Fibroblast of skin of scalp (primary cell): ENCODE measurements at places on chromosomes 5 and 9.

DNA sequence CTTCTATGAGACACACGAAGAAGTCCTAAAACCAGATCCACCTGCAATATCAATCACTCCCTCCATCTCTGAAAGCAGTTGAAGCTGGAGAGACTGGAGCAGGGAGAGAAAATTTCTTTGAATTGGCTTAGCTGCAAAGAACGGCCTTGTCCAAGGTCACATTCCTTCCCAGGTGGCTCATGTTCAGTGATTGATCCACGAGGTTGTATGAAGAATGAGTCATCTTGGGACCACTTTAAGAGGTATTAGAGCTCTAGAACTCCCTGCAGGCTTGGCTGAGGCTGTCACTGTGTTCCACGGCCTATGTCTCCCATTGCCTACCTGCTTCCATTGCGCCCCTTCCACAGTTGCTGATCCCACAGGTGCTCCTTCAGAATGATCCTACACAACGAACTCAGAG, 68.2 kb downstream of the HMHB1 start:
- no peak for DNase-seq

GRCh38 chr5:177508837-177509236, 789 bp downstream of the DOK3 start:
- DNase-seq, result no peak

GRCh38 chr9:127305838-127306226, 41.3 kb downstream of the GARNL3 start:
- no peak for DNase-seq

GRCh38 chr5:161378701-161379100, 167.8 kb downstream of the GABRB2 start:
- no peak for DNase-seq

- DNase-seq, result peak; percentile 60
Measured at GRCh38 chr9:16625811-16626210, 244.7 kb downstream of the BNC2 start.

GRCh38 chr5:115243412-115243811, 19.3 kb downstream of the PGGT1B start:
- no peak for DNase-seq

- no peak for DNase-seq
Measured at GRCh38 chr5:158381614-158382160, 522.7 kb upstream of the CLINT1 start.

GRCh38 chr5:132546108-132546507, 2.8 kb upstream of the IL5 start:
- no peak for DNase-seq

DNA sequence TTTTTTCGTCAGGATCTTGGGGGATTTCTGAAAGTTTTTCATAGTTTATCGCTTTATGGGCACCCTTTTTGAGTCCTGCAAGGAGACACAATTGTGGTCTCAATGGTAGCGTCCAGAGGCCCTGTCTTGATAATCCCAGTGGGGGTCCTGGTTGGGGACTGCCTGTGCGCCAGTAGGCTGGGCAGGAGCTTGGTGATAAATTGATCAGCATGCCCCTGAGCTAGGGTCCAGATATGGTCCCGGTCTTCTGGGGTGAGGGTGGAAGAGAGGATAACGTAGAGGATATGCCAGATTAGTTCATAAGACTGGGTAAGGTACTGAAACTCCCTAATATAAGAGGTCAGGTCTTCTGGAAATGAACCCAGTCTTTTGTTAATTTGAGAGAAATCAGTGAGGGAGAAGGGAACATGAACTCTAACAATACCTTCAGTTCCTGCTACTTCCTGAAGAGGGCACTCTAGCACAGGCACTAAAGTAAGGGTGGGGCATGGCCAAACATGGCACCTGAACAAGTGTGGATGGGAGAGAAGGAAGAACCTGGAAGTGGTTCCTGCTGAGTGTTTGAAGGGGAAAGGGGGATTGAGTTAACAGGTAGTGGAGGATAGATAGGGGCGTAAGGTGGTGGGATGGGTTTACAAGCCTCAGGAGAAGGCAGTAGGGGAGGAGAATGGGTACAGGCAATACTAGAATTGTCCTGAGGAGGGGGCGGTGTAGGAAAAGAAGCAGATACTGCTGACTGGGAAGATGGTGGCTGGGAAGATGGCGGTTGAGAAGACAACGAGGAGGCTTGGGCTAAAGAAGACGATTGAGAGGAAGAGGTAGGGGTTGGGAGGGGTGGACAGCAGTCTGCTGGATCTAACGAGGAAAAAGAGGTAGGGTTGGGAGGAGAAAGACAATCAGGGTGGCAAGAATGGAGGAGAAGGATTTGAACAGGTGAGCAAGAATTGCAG, 33.8 kb upstream of the ANXA2R start:
- peak; percentile 38 for DNase-seq

DNA sequence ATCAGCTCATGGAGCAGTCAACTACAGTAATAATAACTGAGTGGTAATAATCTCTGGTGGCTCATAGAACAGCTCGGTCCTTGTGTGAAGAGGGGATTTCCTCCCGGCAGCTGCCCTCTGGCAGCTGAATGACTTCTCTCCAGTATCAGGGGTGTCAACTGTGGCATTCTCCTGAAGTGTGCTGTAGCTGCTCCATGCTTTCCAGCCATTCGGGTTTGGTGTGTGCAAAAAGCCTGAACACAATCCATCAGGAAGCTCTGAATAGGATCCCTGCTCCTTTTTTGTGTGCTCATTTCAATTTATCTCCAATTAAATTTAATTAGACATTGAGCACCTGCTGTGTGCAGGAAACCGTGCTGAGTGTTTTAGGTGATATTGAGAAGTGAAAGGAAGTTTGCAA, 59.8 kb upstream of the BARX1 start:
- DNase-seq, result no peak

DNA sequence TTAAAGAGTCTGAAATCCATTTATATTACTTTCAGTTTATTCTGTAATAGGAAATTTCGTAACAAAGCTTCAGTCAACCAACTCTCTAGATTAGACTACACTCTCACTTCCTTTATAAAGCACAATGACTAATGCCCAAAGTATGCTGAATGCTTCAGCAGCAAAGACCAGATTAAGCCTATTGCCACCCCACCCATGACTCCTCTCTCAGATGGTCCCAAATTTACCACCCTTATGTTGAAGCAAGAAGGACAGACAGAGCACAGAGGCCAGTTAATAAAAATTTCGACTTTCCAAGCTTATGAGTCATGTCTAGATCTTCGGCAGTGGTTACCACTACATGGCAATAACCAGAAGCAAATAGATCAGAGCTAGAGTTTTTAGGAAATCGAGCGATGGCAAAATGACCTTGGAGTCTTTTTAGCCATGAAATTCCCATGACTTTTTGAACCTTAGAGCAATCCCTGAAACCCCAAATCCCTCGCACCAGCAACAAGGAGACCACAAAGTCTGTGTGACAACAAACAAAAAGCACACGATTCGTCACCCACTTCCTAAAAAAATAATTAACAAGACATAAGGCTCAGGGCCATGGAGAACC, 287.8 kb upstream of the RASA1 start:
- peak; percentile 74 for DNase-seq

- DNase-seq, result no peak
Measured at GRCh38 chr9:34079181-34079580, 30.5 kb upstream of the UBAP2 start.

DNA sequence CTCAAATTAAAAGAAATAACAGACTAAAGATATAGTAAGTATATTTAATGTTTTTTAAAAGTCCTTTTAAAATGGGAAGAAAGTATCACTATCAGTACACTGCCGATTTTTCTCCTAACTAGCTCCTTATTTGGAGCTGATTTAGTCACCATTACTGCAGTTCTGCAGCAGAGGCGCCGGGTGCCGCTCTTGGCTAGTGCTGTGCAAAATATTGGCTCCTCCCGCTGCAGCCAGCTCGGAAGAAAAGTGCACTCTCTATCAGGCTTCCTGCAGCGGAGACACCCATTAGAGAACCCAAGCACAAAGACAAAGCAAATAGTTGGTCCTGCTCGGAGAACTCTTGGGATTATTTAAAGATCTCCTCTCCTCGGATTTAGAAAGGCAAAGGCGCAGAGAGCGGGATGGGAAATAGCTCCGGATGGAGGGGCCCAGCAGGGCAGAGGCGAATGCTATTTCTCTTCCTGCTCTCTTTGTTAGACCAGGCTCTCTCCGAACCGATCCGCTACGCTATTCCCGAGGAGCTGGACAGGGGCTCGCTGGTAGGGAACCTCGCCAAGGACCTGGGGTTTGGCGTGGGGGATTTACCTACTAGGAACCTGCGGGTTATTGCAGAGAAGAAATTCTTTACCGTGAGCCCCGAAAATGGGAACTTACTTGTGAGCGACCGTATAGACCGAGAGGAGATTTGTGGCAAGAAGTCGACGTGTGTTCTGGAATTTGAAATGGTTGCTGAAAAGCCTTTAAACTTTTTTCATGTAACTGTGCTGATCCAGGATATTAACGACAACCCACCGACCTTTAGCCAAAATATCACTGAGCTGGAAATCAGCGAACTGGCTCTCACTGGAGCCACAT, at the start of gene PCDHGB3:
TSS of gene PCDHGB3 (plus strand) at position 249 of the 855 bp plus-strand sequence. CDS start at position 402, 153 bp downstream.
- DNase-seq, result peak; percentile 66

GRCh38 chr9:128621730-128622455, 34.8 kb downstream of the DYNC2I2 start:
- DNase-seq, result no peak

DNA sequence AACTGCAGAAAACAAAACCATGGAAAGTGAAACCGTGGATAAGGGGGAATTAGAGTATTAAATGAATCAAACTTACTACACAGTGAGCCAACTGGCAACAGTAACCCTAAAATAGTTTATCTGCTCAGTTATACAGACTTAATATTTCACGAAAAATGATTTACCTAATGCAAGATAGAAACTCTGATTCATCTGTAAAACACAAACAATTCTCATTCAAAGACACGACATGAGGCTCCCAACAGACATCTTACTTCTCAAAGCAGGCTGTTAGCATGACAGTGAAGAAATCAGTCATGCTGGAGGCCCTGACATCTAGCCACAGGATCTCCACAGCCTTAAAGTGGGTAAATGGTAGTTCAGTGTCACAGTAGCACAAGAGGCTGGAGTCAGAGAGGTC, 131.2 kb downstream of the FBN2 start:
- DNase-seq, result no peak

- DNase-seq, result no peak
Measured at GRCh38 chr9:109422641-109423040, 75.5 kb downstream of the PTPN3 start.

DNA sequence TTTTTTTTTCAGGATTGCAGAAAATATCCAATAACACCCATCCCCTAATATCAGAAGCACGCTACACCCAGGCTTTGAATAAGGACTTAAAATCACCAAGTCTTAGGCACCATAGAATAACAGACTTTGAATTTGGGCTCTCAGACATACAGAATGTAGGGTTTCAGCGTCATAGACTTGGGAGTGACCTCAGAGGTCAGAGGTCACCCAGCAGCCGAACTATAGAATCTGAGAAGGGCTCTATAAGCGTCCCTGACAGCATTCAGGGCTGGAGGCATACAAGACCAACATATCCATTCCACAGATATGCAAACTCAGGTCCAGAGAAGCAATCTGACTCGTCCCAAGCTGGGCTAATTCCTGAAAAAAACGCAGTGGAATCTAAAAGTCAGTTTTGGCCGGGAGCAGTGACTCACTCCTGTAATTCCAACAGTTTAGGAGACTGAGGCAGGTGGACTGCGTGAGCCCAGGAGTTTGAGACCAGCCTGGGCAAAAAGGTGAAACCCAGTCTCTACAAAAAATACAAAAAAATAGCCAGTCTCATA, 34.7 kb downstream of the SLC6A7 start:
- DNase-seq, result peak; percentile 20

DNA sequence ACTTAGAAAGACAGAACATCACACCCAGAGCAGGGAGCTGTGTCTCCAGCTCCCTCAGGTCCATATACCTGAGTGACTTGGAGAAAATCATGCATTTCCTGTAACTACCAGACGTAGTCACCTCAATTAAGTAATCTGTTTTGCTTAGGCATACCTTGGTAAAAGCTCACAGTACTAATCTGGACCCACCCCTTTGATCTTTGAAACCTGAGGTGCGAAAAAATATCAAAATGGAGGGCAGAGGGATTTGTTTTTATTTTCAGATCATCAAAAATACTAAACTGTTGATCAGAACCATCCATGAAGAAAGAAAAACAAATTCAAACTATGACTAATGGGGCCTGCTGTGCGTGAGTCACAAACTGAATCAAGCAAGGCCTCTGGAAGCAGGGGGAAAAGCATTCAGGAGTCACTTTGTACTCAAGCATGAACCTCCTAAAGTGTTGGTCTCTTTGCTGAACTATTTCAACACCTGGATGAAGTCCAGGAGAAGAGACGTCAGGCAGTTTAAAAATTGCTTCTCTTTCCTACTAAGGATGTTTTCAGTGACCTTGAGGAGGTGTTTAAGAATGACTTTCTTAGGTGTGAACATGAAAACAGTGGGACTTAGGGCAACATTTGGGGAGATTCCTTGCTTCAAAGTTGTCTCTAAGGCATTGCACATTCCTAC, 76.3 kb downstream of the MUSK start:
- peak; percentile 95 for DNase-seq

DNA sequence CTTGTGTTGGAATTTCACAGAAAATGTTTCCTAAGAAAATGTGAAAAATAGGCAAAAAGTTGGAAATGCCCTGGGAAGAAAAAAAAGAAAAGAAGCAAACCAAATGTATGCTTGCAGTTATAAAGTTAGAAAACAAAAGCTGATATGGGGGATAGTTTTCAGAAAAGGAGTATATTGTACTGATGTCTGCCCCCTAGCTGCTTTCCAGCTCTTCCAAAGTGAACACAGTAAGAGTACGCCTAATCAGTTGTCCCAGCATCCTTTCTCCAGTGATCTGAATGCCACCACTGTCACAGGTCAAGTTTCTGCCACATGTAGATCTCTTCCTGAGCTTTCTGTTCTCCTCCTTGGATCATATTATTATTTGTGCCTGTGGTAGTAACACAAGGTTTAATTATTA, 5.8 kb downstream of the TYRP1 start:
- no peak for DNase-seq

DNA sequence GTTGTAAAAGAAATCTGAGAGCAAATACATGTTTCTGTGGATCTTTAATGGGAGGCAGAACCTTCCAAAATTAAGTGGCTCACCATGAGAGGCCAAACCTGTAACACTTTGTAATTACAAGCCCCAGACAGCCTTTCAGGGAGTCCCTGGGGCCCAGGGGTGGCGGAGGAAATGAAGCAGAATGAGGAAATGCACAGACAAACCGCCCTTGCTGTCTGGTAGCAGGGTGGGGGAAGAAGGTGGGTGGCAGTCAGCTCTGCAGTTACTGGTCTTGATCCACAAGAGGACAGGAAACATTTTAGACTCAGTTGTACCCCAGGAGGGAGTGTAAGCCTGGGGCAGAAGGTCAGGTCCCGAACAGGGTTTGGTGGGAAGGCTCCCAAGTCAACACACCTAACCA, 6.5 kb downstream of the ARL14EPL start:
- no peak for DNase-seq

- no peak for DNase-seq
Measured at GRCh38 chr5:111707630-111708164, 49.3 kb downstream of the NREP start.
